ENCODE measurements at places on chromosomes 4 and X.

DNA sequence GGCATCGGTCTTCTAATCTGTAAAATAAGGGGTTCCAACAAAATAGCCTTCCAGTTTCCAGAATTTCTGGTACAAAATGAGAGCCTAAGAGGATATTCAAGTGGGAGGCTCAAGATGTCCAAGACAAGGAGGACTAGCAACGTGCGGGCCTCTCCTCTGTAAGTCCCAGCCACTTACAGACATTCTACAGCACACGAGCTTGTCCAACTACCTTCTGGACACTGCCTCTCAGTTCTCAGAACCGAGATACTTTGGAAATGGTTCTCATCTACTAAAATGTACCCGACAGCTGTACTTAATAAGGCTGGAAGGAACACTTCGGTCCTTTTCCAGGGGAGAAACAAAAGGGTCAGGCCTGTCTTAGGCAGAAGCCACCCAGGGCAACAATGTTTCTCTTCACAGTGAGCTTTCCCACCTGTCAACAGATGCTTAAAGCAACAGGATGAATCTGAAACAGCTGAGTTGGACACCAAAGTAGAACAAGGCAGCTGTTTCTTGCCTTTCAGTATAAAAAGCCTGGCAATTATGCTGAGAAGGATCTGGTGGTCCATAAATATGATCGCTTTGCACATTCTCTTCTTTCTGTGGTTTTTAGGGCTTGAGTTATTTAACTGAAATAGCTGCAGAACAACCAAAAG is 127.0 kb downstream of the HS6ST2 start:
- DNase-seq, result no peak

GRCh38 chr4:24121395-24122175 is 231.7 kb upstream of the PPARGC1A start:
- DNase-seq, result no peak

- no peak for DNase-seq
These were observed at the start of gene TBC1D9 for GRCh38 chr4:140756319-140757231. Gene TBC1D9, minus strand, starts transcription at chr4:140756385. Its CDS starts 340 bp downstream, at chr4:140756045.

GRCh38 chrX:96685210-96686099 is 813 bp downstream of the DIAPH2 start:
- no peak for DNase-seq

GRCh38 chr4:16066586-16067128 is 17.2 kb downstream of the PROM1 start:
- DNase-seq, result no peak

DNA sequence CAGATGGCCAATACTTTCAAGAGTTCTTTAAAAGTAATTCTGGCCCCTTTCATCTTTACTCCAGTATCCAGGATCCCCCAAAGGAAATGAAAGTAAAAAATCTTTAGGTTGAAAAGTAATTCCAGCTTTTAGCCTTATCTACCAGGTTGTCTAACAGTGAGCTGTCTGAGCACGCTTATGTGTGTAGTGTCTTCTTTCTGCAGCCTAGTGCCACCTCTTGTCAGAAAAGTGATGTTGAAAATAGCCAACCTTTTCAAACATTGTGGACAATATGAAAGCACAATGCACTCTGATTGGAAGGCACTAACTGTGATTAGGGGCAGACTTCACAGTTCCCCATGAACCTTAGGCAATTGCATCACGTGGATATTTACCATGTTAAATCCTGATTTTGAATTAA is 92.1 kb downstream of the RELL1 start:
- DNase-seq, result no peak

GRCh38 chr4:169040559-169041261 is 30.7 kb upstream of the CBR4 start:
- no peak for DNase-seq

DNA sequence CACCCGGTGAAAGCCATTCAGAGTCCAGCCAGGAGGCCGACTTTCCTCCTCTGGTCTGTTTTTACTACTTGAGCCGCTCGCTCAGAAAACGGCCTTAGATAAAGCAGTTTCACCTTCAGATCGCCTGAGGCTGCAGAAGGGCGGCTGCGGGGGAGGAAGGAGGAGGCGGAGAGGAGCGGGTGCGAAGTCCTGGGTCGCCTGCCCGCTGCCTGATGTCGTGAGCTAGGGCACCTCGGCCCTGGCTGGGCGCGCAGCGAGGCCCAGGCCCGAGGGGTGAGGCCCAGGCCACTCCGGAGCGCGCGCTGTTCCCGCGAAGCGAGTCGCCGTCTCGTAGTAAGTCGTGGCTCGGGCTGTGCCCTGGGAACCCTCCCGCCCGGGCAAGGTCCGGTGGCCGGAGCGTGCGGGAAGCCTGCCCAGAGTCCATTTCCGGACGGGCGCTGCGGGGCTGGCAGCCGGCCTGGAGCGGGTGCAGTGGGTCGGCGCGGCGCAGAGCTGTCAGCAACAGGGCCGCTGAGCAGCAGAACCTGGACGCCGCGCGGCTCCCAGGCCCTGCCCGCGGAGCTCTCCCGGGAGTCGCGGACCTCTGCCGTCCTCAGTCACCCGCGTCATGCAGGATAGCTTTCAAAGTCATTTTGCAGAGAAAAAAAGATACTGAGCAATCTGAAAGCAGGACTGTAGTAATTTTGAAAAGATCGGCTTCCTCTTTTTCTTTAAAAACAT is 18.6 kb downstream of the TRIM2 start:
- no peak for DNase-seq

DNA sequence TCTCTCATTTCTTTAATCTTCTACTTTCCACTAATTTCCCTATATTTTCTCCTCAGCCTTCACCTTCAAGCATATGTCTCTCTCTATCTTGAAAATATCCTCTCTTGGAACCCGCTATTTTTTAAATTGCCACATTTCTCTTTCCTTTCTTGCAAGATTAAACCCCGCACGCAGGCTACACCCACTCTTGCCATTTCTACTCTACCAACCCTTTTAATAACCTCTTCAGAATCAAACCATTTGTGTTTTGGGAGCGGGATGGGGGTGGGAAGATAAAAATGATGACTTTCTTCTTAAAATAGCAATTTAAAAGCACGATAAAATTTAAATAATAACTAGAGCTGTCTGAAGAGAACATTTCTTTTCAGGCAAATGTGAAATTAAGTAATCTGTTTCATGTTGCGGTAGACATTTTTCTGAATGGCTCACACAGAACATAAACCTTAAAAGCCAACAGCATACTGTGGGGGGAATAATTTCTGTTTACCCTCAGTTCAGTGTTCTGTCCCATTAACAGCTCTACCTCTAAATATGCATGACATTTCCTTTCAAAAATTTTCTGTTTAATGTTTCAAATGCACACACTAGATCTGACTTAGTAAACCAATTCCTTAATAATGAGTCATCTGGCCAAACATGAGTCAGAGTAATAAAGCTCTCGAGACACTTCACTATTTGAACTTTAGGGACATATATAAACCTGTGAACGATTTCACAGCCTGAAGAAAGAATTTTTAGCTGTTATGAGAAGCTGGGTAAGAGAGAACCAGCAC is 20.5 kb downstream of the ARSJ start:
- DNase-seq, result no peak

DNA sequence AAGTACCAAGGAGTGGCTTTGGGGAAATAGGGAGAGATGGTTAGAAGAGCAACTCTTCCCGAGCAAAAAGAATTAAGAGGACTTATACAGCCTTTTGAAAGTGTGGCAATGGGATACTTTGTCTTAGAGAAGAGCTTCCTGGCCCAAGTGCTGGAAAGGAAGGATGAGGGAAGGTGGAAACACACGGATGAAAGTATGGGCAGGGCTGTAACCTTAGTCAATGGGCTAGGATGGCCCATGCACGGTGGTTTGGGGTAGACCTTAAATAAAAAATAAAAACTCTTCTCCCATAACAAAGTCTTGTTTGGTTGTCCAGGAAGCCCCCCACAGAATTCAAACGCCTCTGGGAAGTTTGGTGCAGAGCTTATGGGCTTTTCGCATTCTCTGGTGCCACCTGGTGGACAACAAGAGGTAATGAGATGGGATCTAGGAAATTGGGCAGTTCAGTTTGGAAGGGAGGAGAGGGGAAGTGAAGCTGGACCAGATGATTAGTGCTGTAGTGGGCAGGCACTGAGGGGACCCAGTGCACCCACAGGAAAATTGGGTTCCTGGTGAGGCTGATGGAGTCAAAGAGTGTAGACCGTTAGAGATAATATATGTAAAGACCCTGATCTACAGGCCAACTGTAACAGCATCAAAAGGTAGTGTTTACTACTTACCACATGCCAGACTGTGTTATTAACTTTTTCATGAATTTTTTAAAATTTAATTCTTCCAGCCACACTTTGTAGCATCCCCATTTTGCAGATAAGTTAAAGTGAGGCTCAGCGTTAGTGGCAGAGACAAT is 13.8 kb upstream of the ENOX2 start:
- DNase-seq, result no peak

DNA sequence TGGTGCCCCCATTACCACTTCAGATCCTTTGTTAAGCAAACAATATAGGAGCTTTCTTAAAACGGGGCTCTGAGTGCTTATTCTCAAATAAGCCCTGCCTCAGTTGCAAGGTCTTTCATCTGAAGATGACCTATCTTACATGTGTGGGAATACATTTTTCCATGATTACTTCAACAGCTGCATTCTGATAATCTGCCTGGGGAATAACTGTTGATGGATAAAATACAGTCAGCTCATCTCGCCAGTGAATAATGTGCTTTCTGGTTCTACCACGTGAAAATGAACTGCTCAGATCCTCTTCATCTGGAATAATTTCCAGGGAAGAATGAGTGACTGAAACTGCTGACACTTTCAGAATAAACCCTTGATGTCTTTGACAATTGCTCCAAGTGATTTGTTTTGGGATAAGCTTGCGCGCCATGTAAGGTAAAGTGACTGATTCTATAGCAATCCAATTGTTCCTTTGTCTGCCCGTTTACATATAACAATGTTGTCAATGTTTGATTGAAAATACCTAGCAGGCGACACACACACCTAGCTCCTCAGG is 161.3 kb downstream of the RTL9 start:
- DNase-seq, result no peak

DNA sequence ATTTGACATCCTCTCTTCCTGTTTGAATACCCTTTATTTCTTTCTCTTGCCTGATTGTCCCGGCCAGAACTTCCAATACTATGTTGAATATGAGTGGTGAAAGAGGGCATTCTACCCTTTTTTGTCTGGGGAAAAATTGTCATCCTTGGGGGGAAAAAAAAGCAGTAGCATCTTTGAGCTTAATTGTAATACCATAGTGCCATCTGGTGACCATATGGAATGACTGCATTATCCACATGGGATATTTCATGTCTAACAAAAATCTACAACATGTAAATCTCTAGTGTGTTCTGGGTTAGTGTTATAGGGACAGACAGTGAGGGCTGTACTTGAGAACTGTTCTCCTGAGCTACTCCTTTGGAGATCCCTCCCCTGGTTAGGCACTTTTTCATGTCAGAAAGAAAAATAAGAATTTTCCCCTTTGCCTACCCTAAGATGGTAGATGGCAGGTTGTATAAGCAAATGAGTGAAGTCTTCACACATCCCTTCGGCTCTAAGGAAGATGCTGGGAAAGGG is 26.0 kb downstream of the CAPN6 start:
- DNase-seq, result no peak

DNA sequence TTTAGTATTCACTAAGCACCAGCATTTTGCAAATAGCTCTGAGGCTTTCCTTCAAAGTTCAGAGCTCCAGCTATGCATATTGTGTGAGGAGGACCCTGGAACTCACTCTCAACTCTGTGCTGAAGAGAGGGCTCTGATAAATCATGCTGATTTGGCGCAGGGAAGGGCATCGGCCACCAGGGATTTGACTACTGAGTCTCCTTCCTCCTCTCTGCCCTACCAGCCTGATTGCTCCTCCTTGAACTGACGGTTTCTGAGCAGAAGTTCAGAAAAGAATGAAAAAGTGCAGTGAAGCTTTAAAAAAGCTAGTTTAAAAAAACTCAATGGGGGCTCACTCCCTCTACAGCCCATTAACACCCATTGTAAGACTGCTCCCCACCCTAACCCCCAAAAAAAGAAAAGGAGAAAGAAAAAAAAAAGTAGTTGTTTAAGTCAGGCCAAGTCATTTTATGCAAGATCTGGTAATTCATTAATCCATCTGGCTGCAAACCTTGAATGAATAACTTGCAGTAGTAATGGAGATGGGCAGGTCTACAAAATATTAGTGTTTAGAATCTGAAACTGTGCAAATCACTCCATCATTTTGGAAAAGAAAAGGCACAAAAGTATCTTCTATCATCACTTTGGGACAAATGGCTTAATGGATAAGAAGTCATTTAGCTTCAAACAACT is 13.3 kb downstream of the PPARGC1A start:
- no peak for DNase-seq

- DNase-seq, result no peak
These were observed 23.4 kb downstream of the FBXO8 start for GRCh38 chr4:174260099-174260498.

DNA sequence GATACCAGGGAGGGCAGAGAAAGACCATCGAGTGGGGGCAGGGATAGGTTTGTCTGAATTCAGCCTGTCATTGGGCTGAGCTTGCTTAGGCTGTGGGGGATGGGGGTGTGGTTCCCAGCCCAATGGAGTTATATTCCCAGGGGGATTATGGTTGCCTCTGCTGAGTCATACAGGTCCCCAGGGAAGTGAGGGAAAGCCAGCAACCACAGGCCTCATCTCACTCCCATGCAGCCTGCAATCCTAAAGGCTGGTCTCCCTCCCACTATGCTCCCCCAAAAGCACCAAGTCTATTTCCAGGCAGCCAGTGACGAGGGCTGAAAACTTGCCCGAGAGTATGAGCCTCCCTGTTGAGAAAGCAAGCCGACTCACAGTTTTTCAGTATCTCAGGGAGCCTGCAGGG is 39.3 kb downstream of the AFM start:
- DNase-seq, result no peak

DNA sequence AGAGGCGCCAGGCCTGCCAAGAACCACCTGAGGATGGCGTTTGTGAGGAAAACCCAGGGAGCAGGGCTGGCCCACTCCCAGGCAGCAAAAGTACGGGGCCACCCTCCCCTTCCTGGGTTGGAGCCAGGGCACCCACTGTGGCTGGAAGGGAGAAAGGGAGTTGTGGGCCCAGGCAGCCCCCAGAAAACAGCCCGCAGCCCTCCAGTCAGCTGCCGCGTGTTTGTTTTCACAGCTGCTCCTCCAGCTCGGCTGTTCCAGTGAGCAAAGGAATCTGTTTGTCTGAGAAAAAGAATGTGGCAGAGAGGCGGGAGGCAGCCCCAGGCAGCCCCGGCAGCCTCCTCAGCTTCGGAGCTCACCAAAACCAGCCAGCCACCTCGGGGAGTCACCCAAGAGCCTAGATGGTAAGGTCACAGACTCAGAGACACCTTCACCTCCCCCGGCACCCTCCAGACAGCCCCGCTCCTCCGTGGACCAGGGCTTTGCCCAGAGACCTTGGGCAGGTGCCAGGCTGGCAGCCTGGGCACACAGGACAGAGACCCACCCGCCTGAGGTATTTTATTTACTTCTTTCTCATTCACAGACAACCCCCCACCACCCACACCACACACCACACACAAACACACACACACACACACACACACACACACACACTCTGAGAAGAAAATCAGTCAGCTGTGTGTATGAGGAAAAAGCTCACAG is 338.1 kb downstream of the BCOR start:
- DNase-seq, result no peak

- DNase-seq, result no peak
These were observed 177.4 kb downstream of the PALLD start for GRCh38 chr4:168674077-168674747.
